ENCODE measurements at places on chromosomes 6 and 20. TPM values are rescaled to one million over a fixed set of nuclear protein-coding genes. Genes with fewer than 3 reads are reported as not detected.
A peak's percentile ranks its signal among the peaks of the same experiment; 100 is the strongest.

The HLA-DQB2 gene
- not detected for total RNA-seq

The NAA20 gene
- 29.4 TPM for total RNA-seq

DNA sequence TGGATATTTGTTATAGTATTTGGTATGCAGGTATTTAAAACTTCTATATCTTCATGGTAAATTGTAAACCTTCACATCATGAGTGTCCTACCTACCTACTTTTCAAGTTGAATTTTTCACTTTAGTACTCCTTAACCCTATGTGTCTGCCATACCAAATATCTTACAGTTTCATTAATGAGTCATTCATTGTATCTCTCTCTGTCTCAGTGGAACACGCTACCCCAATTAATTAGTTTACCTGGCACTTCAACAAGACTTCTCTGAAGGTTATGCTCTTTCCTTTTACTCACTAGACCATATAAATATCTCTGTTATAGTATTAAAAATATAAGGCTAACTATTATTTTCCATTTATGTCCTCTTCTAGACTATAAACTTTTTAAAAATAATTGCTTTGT, 123.9 kb upstream of the GJE1 start:
- no peak for DNase-seq
- peaks cover 1% of the 10 kb centered on the region for H3K4me1 ChIP-seq
- no peaks in the 10 kb centered on the region for H3K36me3 ChIP-seq
- H3K27me3 ChIP-seq: no peaks in the 10 kb centered on the region
- no peak overlapping the region for H3K4me3 ChIP-seq
- H3K27ac ChIP-seq: no peak overlapping the region

DNA sequence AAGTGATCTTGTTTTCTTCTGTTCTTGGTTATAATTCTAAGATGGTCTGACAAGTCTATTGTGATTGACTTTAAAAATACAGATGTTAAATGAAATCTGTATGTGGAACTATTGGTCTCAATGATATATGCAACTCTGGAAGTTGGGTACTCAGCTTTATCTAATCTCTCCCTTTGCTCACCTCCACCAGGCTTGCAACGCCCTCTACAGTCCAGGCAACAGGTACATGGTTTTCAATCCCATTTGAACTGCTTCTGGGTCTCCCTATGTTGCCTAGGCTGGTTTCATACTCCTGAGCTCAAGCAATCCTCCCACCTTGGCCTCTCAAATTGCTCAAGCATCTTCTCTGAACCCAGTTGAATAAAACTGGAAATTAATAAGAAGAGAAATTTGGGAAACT, 25.6 kb upstream of the HLA-DQB1 start:
- H3K27me3 ChIP-seq: no peaks in the 10 kb centered on the region
- DNase-seq: peak; percentile 72
- no peak overlapping the region for H3K4me3 ChIP-seq
- no peaks in the 10 kb centered on the region for H3K36me3 ChIP-seq

GRCh38 chr6:119076576-119077390, 1.7 kb downstream of the FAM184A start:
- DNase-seq: no peak
- no peak overlapping the region for H3K27ac ChIP-seq
- peaks cover 10% of the 10 kb centered on the region for H3K4me1 ChIP-seq
- no peaks in the 10 kb centered on the region for H3K36me3 ChIP-seq
- peak overlapping the region; percentile 69 for H3K4me3 ChIP-seq

GRCh38 chr6:14381829-14382677, 264.5 kb downstream of the CD83 start:
- DNase-seq: peak; percentile 17
- peak overlapping the region; percentile 26 for H3K4me3 ChIP-seq
- H3K36me3 ChIP-seq: peaks cover 11% of the 10 kb centered on the region
- peaks cover 45% of the 10 kb centered on the region for H3K4me1 ChIP-seq
- H3K27me3 ChIP-seq: no peaks in the 10 kb centered on the region
- peak overlapping the region; percentile 97 for H3K27ac ChIP-seq

Data from GM23338 (cell line).